ENCODE measurements at places on chromosomes 1 and 21. TPM values are rescaled to one million over a fixed set of nuclear protein-coding genes. Genes with fewer than 3 reads are reported as not detected.

CFAP410 gene
- 18.6 TPM for polyA plus RNA-seq

DNA sequence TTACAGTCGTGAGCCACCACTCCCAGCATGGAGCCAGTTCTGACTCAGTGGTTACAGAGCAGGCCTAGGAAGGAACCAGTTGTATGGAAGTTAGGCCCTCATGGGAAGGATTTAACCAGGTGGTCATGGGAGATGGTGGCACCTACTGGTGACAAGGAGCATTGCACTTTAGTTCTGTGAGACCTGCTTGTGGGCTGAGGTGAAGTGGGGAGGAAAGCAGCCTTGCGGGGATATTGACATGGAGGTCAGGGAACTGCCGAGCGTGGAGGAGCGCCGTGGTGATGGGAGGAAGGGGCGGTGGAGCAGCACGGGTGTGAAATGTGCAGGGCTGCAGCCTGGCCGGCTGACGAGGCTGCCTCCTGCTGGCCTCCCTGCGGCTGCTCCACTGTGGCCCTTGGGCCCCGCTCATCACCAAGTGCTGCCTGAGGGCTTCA, 100.4 kb downstream of the GALNT2 start:
- DNase-seq = no peak

DNA sequence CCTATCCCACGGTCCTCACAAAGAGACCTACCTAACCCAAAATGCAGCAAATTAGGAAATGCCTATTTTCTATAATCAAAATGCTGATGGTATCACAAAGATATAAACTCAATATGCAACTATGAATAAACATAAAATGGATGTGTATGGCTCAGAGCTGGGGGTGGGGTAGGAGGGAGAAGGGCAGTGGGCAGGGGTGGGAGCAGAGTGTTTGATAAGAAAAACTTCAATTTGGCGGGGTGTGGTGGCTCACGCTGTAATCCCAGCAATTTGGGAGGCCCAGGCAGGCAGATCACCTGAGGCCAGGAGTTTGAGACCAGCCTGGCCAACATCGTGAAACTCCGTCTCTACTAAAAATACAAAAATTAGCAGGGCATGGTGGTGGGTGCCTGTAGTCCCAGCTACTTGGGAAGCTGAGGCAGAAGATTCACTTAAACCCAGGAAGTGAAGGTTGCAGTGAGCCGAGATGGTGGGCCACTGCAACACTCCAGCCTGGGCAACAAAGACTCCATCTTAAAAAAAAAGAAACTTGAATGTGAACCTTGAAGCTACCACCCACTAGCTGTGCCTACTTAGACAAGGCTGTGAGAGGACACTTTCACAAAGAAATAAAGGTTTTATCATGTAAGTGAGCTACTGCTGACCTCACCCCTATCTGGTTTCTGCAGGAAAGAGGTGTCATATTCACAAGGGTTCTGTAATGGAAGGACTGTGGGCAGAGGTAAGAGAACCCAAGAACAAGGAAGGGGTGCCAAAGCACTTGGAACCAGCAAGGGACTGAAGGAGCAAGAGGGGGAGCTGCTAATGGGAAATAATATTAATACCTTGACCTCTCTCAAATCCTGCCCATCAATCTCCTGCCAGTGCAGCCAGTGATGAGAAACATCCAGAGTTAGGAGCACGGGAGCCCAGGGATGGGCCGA, 53.0 kb downstream of the HLCS start:
- no peak for DNase-seq

DNA sequence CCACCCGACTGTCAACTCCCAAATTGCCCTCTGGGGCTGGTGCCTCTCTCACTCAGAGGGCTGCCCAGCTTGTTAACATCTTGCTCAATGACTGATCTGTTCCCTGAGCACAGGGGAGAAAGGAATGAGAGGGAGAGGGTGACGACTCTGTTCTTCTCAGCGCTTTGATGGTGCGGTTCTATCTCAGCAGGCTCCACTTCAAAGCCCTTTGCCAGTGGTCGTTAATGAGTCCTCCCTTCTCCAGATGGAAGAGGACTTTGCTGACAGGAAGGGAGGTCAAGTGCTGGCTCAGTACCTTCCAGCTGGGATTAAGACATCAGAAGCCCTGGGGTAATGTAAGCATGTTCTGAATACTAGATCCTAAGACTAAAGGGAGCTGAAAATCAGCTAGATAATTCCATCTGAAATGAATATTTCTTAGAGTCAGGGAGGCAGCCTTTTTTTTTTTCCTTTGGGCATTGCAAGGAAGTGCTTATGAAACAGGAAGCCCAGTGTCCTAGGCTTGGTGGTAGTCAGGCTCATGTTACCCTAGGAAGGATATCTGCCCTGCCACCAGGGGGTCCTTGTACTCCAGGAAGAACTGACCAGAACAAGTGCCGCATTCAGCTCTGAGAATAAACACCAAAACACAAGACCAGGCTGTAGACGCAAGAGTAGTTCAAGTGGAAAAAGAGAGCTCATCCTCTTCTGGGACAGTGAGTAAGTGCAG, 4.7 kb downstream of the FMOD start:
- no peak for DNase-seq

- no peak for DNase-seq
Measured at GRCh38 chr1:203666609-203667008, 40.0 kb downstream of the ATP2B4 start.

DNA sequence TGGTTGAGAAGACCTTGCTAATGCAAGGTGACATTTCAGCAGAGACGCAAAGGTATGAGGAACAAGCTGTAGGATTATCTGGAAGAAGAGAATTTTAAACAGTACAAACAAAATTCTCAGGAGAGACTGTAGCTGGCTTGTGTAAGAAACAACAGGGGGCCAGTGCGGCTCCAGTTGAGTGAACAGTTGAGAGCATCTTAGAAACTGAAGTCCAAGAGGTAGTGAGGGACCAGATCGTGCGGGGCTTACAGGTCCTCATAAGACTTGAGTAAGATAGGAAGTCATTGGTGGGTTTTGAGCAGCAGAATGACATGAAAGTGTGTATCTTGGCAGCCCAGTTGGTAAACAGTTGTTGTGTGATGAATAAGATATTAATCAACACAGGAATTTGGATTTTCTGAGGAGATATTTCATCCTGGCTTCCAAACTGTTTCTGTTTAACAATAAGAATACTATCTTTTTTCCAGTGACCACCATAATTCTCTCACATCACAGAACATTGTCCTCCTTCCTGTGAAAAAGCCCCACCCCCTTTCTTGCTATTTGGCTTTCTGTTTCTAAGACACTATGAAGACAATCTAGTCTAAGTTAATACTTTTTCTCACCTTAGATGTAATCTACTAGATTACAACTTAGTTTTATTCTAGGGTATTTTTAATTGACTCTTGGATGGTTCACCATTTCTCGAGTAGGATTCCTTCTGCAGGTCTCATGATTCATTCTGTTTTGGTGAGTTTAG, 62.4 kb downstream of the SASS6 start:
- no peak for DNase-seq

DNA sequence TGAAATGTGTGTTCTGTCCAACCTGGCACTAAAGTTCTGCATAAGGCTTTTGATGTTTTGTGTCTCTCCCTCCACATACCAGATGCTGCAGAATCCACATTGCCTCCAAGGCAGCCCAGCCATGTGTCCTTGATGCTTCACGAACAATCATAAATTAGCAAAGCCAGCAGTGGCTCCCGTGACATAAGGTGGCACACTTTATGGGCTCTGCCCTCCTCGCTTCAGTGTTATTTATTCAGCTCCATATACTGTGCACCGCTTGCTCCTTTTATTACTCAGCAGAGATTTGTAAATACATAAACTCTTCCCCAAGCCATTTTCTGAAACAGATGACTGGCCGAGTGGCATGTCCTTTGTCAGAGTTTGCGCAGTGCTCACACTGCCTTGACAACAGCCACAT, 112.8 kb upstream of the SLC35F3 start:
- no peak for DNase-seq

GRCh38 chr1:55580845-55581332, 365.7 kb upstream of the USP24 start:
- DNase-seq = no peak

Data from heart left ventricle (tissue), 16 donors.